ENCODE measurements at places on chromosomes 13 and 19.

DNA sequence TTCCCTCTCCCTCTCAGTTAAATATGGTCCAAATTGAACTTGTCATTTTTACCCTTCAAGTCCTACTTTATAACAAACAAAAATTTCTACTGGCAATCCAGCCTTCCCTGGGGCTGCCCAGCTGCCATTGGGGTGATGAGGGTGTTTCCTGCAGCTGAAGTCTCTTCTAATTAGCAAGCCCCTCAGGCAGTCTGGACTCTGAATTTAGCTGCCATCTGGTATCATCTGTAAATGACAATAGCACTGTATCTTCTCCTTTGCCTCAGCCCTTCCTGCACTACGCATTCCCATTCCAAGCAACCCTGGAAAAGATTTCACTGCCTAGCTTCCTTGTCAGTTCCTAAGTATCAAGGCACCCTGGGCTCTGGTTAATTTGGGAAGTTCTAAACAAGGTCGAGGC lies 331.1 kb upstream of the KLF12 start:
- DNase-seq = no peak

DNA sequence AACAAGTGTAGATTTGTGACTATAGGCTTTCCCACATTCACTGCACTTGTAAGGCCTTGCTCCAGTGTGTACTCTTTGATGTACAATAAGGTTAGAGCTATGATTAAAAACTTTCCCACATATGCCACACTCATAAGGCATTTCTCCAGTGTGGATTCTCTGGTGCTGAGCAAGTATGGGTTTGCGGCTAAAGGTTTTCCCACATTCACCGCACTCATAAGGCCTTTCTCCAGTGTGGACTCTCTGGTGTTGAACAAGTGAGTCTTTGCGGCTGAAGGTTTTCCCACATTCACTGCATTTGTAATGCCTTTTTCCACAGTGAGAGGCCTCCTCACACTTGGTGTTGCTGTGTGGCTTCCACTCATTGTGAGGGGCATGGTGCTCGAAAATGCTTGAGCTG lies 3.7 kb downstream of the ZNF772 start:
- DNase-seq = no peak

DNA sequence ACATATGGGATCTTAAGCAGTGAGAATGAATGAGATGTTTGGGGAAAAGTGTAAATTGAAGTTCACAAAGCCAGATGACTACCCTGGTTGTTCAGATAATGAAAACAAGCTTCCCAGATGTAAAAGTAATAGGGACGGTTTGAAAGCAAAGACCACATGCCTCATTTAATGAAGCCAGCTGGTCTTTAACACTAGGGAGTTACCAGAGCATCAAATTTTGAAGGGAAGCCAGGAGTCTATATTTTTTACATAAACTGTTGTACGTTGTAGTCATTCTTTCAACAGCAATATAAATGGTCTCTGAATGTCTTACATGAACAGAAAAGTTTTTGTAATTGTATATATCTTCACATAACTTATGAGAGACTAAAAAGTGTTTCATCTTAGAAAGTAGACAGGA lies 2604.5 kb upstream of the PCDH20 start:
- DNase-seq = no peak

DNA sequence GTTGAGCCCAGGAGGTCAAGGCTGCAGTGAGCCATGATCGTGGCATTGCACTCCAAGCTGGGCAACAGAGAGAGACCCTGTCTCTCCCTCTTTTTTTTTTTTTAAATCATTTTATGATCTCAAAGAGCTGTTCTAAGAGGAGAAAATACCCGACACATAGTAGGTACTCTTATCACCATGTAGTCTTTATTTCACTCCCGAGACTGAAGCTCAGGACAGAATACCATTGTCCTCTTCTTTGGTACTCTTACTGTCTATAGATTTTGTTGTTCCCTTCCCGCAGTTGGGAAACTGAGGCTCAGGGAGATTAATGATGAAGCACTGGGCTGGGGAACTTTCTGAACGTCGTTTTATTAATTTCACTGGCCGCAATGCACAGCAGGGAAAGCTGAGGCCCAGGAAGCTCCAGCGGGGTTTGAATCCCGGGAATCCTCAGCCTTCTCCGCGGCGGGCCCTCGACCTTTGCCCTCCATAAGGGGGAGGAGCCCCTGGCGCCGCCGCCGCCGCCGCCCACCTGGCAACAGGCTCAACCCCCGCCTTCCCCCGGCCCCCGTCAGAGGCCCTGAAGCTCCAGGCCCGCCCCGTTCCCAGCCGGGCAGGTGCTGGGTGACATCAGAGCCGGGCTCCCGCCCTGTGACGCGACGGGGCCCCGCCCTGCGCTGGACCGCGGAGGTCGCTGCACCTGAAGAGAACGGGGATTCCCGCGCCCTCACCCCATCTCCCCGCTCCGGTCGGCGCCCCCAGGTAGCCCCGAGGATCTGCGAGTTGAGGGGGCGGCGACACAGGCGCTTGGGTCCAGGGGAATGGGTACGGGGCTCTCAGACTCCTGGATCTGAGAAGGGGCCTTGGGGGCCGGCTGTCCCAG lies 1.6 kb downstream of the MYH14 start:
- no peak for DNase-seq

DNA sequence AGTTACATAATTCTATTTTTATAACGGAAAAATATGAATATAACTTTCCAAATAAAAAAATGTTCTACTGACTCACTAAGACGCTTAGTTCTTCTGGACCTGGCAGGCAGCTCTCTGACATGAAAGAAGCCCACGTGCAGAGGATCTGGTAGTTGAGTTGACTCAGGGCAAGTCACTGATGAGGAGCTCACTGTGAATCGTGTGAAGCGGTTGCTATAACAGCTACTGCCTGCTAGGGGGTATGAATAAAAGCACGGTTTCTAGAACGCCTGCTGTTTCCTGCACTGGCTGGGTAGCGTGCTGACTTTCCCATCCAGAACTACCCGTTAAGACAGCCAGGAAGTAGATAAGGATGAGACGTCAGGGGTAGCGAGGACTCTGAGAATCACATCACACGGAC lies 54.7 kb upstream of the WASF3 start:
- no peak for DNase-seq

- DNase-seq = no peak
Measured at GRCh38 chr19:35155441-35155840, 906 bp downstream of the FXYD5 start.

GRCh38 chr13:92807353-92807752 lies 419.3 kb upstream of the GPC6 start:
- DNase-seq = no peak

DNA sequence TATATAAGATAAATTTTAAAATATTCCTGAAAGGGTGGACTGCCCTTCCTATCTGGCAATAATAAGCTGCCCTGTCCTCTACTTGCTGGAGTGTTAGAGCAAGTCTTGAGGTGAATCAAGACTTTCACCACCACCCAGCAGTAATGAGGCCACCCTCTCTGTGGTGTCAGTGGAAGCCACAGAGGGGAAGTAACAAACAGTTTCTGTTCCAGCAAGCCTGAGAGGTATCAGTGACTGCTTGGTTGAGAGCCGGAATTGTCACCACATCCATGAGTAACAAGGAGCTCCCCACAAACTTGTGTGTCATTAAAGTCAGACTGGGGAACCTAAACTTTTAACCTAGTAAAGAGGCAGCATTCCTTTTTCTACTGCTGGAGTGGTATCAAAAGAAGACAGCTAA lies 532.7 kb upstream of the SPRY2 start:
- DNase-seq = no peak

GRCh38 chr19:50638600-50638999 lies 1.1 kb downstream of the SYT3 start:
- no peak for DNase-seq

DNA sequence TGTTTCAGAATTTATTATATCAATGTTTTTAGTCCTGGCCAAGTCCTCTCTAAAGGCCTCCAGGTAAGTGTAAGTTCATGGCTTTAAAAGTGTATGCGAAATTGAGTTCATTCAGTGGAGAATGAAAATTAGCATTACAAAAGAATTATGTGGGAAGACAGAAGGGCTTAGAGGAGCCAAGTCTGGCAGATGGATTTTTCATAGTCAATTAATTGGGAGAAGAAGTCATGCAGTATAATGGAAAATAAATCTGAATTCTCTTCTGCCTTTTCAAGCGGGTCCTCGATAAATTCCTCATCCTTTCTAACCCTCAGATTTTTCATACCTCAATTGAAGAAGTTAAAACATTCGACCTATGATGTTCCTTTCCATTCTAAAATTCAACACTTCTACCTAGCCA lies 394.2 kb downstream of the ITGBL1 start:
- DNase-seq = no peak

- DNase-seq = no peak
Measured at GRCh38 chr13:67950603-67951002, 720.5 kb upstream of the PCDH9 start.

DNA sequence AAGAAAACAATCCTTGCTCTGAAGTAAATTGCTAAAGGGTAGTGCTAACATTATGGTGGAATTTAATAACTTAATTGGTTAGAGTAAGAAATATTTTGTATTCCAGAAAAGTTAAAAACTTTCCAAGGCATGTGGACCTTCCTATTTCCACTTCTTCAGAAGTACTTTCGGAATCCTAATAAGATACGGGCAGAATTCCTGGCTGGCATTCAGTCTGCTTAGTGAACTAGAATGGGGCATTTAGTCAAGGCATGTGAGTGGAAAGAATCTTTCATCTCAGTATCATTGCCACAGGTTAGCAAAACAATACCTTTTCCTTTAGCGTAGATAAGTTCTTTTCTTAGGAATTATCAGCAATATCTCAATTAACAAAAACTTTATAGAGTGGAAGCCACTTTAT lies 85.1 kb downstream of the TNFRSF19 start:
- no peak for DNase-seq

DNA sequence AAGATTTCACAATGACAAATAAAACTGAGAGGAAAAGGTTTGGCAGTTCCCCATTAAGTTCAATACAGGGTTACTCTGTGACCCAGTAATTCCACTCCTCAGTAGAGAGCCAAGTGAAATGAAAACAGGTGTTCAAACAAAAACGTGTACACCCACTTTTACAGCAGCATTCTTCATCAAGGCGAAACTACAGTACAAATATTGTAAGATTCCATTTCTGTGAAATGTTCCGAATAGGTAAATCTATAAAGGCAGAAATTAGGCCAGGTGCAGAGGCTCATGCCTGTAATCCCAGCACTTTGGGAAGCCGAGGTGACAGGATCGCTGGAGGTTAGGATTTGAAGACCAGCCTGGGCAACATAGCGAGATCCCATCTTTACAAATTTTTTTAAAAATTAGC lies 8.9 kb upstream of the GDF15 start:
- no peak for DNase-seq

- no peak for DNase-seq
Measured at GRCh38 chr13:75231235-75231634, 250.7 kb downstream of the TBC1D4 start.

- DNase-seq = no peak
Measured at GRCh38 chr13:109123971-109124370, 494.6 kb downstream of the MYO16 start.

DNA sequence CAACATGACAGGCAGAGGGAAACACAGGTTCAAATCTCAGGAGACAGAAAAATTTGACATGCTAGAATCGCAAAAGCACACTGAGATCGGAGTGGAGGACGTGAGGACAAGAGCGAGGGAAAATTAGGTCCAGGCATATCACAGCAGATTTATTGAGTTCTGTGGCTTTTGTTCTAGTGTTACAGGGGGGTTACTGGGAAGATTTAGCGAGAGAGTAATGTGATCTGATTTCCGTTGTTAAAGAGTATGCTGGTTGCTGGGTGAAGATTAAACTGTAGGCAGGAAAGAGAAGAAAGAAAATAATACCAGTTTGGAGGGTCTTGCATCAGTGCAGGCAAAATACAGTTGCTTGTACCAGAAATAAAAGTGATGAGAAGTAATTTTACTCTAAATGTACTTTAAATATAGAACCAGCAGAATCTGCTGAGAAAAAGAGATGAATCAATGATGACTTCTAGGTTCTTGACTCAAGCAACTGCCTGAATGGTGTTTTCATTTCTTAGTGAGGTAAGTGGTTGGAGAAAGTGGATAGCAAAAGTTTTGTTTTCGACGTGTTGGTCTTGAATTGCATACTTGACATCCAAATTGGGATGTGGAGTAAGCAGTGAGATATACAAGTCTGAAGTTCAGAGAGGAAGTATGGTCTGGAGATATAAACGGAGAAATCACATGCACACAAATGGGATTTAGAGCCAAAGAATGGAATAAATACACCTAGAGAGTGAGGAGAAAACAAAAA lies 35.7 kb downstream of the UFM1 start:
- DNase-seq = no peak

DNA sequence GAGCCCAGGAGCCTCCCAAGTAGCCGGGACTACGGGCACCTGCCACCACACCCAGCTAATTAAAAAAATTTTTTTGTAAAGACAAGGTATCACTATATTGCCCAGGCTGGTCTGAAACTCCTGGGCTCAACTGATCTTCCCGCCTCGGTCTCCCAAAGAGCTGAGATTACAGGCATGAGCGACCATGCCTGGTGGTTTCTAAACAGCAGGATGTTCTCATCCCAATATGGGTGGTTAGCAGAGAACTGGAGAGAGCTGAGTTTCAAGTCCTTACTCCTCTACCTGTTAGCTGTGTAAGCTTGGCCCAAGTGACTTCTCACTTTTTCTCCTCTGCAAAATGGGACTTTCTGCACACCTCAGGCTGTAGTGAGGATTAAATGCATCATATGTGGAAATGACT lies 8.0 kb downstream of the TMEM91 start:
- DNase-seq = no peak

DNA sequence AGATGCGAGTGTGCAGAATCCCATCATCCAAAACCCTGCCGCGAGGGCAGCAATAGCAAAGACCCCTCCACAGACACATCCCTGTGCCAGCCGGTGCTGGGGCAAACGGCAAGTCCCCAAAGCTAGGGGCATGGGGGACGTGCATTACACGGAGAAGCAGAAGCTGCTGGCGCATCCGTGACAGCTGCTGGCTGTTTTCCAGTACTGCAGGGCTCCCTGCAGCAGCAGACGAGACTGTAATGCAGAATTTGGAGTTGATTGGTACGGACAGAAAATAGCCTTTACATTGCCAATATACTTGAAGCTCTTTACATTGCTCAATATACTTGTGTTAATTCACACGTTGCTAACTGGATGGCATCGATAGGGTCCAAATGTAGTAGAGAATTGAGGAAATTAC lies 77.2 kb upstream of the TMTC4 start:
- no peak for DNase-seq

- peak; percentile 55 for DNase-seq
Measured at GRCh38 chr13:38415233-38415632, 65.6 kb downstream of the UFM1 start.

- DNase-seq = no peak
Measured at GRCh38 chr13:113746671-113747070, 12.4 kb upstream of the TMEM255B start.
